ENCODE measurements at places on chromosomes 11 and 22.

DNA sequence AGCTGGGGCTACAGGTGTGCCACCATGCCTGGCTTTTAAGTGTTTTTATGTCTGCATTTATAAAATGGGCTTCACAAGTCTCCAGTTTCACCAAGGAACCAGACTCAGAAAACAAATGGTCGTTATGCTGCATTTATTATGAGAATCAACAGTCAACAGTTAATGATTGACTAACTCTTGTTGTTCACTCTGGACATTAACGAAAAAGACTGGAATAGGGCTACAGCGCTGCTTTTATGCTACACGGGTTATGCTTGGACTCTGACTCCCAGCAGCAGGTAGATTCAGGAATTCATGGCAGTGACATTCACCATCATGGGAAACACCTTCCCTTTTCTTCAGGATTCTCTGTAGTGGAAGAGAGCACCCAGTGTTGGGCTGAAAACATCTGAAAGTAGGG lies 44.4 kb upstream of the CHKA start:
- DNase-seq: no peak

DNA sequence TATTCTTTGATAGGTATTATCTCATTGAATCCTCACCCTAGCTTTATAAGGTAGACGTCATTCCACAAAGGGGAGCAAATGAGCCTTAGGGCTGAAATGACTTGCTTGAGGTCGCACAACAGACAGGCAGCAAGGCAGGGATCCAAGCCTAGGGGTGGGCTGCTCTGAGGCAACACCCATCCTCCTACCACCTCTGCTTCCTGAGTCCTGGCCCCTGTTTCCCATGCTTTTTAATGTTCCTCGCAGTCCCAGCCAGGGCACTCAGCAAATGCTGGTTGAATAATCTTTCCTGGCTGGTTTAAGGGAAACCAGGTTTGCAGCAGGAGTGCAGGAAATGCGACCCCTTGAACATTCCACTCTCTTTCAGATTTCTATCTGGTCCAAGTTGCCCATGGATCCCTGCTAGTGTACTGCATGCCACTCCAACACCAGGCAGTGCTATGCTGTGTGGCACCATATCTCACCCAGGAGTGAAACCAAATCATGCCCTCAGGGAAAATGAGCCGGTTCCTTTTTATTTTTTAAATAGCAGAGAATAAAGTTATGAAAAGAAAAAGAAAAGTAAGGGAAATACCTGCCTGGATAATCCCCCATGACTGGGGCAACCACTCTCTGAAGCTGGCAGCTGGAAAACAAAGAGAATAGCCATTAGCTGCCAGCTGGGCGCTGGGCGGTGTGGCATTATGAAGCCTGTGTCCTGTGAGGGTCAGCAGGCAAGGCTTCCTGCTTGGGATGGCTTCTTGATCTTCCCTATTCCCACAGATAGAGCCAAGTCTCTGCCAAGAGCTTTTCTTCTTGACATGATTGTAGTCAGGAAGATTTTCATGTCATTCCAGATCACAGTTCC lies 21.8 kb downstream of the MICAL2 start:
- DNase-seq: no peak

- no peak for DNase-seq
Measured at GRCh38 chr11:43399983-43400630, 41.4 kb downstream of the TTC17 start.

GRCh38 chr22:30143265-30143664 lies 63.0 kb downstream of the HORMAD2 start:
- no peak for DNase-seq

DNA sequence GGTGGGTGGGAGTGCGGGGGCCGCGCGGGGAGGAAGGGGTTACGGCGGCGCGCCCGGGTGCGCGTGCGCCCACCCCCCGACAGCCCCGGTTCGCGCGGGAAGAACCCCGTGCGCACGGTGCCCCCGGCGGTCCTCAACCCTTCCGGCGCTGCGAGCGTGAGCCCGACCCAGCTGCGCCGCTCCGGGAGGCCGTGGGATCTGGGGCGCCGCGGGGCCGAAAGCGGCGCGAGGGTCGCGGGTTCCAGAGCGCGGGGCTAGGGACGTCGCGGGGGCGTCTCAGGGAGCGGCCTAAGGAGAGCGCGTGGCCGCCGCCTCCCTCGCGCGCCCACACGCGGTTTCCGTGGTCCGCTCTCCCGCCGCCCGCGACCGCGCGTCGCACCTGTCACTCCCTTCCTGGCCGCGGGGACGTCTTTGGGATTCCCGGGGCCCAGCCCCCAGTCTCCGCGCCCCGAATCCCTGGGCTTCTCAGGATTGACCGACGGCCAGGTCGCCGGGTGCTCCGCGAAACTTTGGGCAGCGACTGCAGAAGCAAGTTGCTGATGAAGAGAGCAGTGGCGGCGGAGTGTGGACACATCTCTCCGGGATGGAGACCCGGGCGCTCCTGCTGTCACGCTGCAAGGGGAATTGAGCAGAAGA lies 582 bp downstream of the SREBF2 start:
- peak; percentile 26 for DNase-seq

DNA sequence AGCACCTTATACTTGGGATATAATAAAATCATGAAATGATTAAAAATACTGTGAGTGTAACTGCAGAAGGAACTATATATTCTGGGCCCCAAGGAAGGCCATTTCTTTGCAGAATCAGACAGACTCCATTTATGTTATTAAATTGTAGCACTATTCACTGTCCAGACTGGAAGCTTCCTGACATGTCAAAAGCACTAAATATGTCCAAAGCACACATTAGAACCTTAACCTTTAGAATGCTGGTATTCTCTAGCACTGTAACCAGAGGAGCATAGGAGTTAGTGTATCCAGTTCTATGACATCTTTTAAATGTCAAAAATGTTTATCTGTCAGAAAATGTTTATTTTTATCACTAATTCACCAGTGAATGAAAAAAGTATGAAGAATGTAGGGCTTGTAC lies 246.9 kb downstream of the CADM1 start:
- no peak for DNase-seq

- no peak for DNase-seq
Measured at GRCh38 chr22:25134451-25134850, 65.2 kb upstream of the CRYBB3 start.

GRCh38 chr11:18722293-18722637 lies 3.7 kb downstream of the IGSF22 start:
- DNase-seq: no peak

DNA sequence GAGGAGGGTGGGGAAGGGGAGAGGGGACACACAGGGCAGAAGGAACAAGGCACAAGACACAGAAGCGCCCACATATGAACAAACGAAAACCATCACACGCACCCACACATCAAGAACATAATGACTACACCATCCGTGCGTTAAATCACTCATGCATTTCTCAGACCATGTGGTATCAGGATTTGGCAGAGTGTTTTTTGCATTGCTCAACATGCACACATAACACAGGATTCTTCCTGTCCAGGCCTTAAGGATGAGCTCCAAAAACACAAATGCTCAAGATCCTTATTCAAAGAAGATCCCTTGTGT lies 309.5 kb downstream of the CADM1 start:
- DNase-seq: no peak

GRCh38 chr11:10409207-10409661 lies 45.8 kb upstream of the AMPD3 start:
- no peak for DNase-seq

GRCh38 chr11:61771985-61772455 lies 19.6 kb downstream of the MYRF start:
- DNase-seq: no peak

- DNase-seq: peak; percentile 30
Measured at GRCh38 chr22:19438298-19438697, 6.0 kb downstream of the MRPL40 start.

GRCh38 chr11:96205460-96205809 lies 137.6 kb downstream of the MAML2 start:
- no peak for DNase-seq

GRCh38 chr11:83600661-83601060 lies 314.5 kb upstream of the CCDC90B start:
- DNase-seq: no peak

- no peak for DNase-seq
Measured at GRCh38 chr11:13287681-13288080, 10.1 kb downstream of the BMAL1 start.

- no peak for DNase-seq
Measured at GRCh38 chr11:44561275-44561805, 4.1 kb upstream of the CD82 start.

DNA sequence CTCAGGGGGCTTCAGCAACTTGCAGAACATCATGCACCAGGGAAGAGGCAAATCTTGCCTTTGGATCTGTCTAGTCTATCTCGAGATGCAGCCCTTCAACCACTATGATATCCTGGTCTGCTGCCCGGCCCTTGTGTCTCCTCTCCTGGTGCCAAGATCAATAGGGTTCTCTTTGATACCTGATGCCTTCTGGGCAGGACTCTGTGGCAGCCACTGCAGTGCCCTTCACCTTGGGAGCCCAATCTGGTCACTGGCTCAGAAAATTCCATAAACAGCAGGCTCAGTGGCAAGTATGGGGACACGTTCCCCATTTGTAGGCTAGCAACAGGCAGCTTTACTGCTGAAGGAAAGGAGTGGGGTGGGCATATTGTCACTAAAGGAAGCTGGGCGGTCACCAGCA lies 23.4 kb downstream of the SYN3 start:
- no peak for DNase-seq

GRCh38 chr11:108148556-108148955 lies 27.2 kb downstream of the ACAT1 start:
- DNase-seq: no peak

DNA sequence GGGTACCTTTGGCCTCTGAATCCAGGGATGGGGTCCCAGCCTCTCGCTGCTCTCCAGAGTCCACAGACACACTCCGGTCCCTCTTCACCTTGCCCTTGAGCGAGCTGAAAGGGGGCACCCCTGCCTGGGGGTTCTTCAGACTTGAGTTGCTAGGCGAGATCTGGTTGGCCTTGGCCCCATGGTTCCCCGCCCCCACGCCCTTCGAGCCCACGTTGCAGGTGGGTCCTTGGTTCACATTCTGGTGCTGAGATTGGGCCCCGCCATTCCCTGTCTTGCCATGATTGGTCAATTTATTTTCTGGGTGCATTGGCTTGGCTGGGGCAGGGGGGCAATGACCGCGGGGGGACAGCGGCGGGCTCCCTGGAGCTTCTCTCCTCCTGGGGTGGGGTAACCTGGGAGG lies 17.5 kb downstream of the BCL9L start:
- DNase-seq: no peak

GRCh38 chr11:130454491-130455252 lies 6.2 kb downstream of the ADAMTS15 start:
- no peak for DNase-seq

DNA sequence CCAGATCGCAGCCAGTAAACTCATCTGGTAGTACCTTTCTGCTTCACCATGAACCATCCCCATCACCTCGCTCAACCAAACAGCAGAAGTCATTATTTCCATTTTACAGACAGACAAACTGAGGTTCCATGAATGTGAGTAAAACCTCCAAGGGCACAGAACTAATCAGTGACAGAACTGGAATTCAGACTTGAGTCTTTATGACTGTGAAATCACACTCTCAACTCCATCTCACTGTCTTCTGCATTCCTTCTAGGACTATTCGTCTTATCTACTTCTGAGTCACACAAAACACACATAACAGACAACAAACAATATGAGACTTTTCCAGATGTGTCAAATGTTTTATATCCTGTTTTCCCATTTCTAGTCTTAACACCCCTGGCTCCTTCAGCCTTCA lies 9.3 kb upstream of the NUP50 start:
- no peak for DNase-seq

GRCh38 chr11:118139578-118139977 lies 13.0 kb downstream of the SCN4B start:
- no peak for DNase-seq

DNA sequence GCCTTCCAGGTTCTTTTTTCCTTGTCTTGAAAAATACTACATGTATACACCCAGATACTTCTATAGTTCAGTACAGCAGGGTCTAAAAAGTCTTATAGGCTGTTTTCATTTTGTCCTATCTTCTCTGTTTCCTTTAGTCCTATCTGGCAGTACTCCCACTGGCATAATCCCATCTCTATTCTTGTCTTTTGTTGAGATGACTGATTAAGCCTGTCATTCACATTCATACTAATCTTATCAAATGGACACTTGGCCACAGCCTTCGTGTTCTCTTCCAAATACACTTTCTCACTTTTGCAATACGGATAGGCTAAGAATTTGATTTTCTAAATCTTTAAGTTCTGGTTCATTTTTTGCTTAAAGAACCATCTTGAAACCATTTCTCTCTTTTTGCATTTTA lies 42.8 kb downstream of the OR5AK2 start:
- DNase-seq: no peak

- no peak for DNase-seq
Measured at GRCh38 chr11:92376146-92376599, 151.6 kb downstream of the FAT3 start.

DNA sequence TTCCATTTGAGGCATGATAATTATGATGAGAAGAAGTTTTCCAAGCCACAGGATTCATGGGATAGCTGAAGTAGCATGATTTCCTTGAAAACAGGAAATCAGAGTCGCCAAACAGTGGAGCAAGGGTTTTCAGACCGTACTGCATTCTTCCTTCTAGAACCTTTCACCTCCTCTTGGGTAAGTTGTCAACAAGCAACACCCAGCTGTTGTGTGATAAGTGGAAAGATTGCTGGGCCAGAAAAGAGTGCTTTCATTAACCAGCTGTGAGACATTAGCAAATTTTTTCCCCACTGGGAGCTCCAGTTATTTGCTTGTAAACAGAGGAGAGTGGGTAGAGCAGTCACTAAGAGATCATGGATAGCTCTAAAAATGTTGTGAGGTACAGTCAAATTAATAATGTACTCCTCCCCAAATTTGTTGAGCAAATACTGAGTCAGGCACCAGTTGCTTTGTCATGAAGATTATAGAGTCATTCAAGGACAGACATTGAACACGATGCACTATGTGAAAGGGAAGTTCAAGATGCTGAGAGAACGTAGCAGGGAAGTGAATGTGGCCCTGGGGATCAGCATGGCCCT lies 11.7 kb upstream of the MPEG1 start:
- DNase-seq: peak; percentile 94

DNA sequence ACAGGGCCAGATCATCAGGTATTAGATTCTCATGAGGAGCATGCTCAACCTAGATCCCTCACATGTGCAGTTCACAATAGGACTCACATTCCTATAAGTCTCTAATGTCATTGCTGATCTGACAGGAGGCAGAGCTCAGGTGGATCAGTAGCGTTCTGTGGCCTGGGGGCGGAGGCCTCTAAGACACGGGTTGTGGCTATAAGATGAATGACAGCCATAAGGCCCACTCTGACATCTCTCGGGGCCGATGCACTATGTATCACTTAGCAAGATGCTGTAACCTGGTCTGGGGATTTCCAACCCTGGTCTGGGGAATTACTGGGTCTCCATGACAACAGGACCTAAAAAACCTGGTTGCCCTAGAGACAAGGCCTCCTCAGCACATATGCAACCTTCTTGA lies 932.7 kb downstream of the TBC1D22A start:
- no peak for DNase-seq

DNA sequence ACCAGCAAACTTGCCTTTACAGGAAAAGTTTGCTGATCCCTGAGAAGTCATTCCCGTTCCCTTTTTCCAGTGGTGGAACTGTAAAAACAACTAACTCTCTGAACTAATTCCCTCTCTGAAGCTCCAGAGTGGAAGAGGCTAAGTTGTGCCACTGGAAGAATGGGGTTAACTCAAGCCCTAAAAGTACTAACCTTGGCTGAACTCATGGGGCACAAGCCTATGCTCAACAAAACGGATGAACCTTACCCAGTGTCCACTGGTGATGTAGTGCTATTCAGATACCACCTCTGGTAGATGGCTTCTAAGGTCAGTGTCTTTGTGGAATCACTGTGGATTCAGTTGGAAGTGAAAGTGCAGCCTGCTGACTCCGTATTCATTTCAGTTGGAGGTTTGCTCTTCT lies 59.9 kb upstream of the GNAZ start:
- no peak for DNase-seq

GRCh38 chr11:60959431-60959830 lies 7.5 kb upstream of the SLC15A3 start:
- DNase-seq: no peak
